ENCODE measurements at places on chromosomes 16 and 17.
A peak's percentile ranks its signal among the peaks of the same experiment; 100 is the strongest.

DNA sequence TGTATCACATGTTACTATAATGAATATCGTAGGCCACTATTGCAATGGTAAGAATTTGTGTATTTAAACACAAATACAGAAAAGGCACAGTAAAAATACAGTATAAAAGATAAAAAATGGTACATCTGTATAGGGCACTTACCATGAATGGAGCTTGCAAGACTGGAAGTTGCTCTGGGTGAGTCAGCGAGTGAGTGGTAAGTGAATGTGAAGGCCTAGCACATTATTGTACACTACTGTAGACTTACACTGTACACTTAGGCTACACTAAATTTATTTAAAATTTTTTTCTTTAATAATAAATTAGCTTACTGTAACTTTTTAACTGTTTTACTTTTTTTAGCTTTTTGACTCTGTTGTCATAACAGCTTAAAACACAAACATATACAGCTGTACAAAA, 42.5 kb downstream of the AKAP10 start:
- DNase-seq = no peak

DNA sequence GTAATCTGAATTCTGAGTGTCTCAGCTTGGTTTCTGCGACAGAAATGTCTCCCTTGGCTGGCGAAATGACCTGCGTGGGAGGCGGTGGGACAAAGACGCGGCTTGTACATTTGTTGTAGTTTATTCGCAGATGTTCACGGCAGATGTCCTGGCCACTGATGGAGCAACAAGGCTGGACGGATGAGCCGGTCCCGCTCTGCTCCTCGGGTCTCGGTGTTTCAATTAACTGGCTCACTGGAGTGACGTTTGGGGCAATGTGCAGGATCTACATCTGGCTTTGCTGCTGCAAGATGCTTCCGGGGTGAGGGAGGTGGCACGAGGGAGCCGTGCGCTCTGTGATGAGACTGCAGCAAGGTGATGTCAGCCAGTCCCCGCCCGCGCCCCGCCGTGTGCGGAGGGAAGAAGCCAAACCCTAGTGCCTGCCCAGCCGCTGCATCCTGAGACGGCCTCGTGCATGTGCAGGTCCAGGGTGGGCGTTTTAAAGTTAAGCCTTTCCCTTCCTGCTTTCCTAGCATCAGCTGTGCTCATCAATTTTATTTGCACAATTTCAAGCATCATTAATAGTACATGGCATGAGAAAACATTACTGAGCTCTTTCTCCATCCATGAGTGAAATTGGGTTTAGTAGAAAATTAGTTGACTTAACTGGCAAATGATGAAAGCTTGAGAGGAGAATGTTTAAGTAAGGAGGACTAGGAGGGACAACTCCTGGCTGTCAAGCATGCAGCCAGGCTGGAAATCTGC, 44.4 kb downstream of the MGAT5B start:
- DNase-seq = no peak

DNA sequence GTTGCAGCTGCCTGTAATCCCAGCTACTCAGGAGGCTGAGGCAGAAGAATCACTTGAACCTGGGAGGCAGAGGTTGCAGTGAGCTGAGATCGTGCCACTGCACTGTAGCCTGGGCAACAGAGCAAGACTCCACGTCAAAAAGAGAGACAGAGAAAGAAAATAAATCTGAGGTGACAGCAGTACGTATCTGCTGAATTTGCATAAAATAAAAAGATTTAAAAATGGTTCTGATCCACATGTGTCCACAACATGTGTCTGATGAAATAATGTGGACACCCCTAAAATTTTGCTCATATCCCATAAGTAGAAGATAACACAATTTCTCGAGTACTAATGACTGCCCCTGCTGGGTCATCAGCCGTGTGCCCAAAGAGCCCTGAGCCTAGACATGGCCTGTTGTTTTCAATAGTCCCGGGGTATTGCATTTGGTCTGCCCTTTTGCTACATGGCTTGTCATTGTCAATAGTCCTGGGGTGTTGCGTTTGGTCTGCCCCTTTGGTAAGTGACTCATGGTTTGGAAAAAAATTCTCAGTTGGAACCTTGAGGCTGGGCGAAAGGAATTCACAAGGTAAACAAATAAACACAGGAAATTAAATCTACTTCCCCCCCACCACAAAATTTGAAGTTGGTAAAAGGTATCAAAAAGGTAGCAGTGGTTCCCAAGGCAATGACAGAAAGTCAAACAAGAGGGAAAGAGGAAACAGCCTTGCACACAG, 434.6 kb upstream of the MAF start:
- DNase-seq = no peak

- peak; percentile 88 for DNase-seq
These were observed 146.5 kb upstream of the PLCG2 start for GRCh38 chr16:81632392-81633146.

GRCh38 chr16:17318238-17318637, 152.5 kb downstream of the XYLT1 start:
- no peak for DNase-seq

Measured in CD4-positive, alpha-beta T cell treated with Interleukin-2 at 100 ng/mL for 4 hours (primary cell).